B cell (primary cell): ENCODE measurements at places on chromosomes 12 and 14. TPM values are rescaled to one million over a fixed set of nuclear protein-coding genes. Genes with fewer than 3 reads are reported as not detected.
A peak's percentile ranks its signal among the peaks of the same experiment; 100 is the strongest.

DNA sequence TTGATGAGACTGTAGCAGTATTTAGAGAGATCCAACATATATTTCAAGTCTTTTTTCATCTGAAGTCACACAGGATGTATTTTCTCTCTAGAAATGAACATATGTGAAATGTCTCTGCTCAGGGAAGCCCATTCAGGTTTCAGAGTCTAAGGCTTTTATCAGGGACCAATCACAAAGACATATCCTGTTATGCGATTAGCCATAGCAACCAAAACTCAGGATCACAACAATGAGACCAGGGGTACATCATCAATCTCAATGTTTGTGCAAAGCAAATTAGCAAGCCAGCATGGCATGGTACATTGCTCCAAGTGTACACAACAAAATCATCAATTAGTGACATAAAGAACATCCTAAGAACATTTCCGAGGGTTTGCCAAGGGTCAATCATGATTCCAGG lies 99.2 kb upstream of the AMN1 start:
- H3K4me1 ChIP-seq, result peaks cover 23% of the 10 kb centered on the region
- H3K36me3 ChIP-seq, result no peaks in the 10 kb centered on the region
- no peak for DNase-seq

DNA sequence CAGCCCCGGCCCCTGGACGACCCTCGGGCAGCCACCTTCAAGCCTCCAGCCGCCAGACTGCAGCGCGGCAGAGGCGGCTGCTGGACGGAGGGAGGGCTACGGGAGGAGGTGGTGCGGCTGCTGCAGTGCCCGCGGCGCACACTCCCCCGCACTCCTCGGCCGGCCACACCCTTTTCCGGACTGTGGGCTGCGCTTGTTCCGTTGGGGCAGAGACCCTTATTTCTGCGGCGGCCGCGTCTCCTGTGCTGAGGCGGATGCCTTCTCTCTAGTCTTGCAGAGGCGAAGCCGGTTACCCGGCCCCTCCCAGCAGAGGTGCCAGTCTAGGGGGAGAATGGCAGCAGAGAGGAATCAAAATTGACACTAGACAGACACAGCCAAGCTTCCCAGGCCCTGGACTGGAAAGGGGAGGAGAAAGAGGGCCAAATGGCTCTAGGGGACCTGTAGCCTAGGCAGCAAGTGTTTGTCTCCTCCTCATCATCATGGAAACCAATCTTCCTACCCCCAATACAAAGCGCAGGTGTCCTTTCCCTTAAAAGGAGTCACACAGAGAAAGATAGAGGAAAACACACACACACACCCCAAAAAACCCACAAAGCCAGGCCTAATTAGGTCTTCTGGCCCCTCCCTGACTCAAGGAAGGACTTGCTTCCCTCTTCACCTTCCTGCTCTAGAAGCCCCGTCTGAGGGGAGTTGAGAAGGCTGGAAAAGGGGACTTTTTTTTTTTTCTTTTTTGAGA lies 1.3 kb downstream of the ESYT1 start:
- peaks cover 41% of the 10 kb centered on the region for H3K36me3 ChIP-seq
- H3K4me3 ChIP-seq, result peak overlapping the region; percentile 91
- DNase-seq, result peak; percentile 74
- no peaks in the 10 kb centered on the region for H3K27me3 ChIP-seq

- no peaks in the 10 kb centered on the region for H3K36me3 ChIP-seq
- H3K4me1 ChIP-seq, result peaks cover 6% of the 10 kb centered on the region
- peak; percentile 41 for DNase-seq
- H3K27me3 ChIP-seq, result no peaks in the 10 kb centered on the region
Measured at GRCh38 chr12:47964106-47964728, 821 bp downstream of the TMEM106C start.

DNA sequence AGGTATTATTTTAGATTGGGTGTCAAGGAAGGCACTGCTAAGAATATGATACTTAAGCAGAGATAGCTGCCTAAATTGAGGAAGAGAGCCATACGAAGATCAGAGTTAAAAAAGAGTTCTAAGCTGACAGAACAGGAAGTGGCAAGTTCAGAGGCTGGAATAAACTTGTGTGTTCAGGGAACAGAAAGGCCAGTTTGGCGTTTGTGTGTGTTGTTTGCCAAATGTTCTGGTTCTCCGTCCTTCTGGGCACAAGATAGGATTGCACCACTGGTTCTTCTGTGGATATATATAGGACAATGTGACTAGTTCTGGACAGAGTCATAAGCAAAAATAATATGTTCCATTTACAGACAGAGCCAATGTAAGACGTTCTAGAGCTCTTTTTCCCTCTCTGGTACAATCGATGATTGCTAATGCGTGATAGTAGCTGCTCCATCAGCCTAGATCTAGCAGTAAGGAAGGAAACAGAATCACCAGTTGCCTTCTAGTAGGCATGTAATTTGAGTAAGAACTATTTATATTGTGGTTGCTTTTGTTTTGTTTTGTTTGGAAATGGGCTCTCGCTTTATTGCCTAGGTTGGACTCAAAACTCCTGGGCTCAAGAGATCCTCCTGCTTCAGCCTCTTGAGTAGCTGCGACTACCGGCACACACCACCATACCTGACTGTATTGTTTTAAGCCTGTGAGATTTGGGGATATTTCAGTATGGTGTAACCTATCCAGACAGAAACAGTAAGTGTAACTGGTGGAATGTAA lies 7.4 kb downstream of the BBS10 start:
- no peak overlapping the region for H3K4me3 ChIP-seq
- no peaks in the 10 kb centered on the region for H3K27me3 ChIP-seq
- H3K27ac ChIP-seq, result no peak overlapping the region
- H3K4me1 ChIP-seq, result no peaks in the 10 kb centered on the region

DNA sequence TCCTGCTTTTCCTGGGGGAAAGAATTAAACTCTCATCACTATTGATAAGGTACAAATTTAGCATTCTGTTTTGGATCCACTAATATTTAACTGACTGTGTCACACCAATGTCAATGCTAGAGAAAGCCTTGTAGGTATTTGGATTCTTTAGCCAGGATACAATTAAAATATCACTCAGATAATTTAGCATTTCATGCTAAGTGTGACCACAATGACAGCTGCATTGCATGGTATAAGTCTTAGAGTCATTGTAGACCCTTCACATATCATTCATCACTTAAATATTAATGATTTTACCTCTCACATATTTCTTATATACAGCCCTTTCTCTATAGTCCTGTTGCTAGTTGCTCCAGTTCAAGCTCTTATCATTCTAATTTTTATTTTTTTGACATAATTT lies 85.3 kb upstream of the ATP2B1 start:
- DNase-seq, result no peak
- H3K36me3 ChIP-seq, result no peaks in the 10 kb centered on the region
- H3K4me1 ChIP-seq, result peaks cover 11% of the 10 kb centered on the region
- no peak overlapping the region for H3K27ac ChIP-seq
- H3K27me3 ChIP-seq, result no peaks in the 10 kb centered on the region

GRCh38 chr14:55151601-55152000 lies 22.5 kb downstream of the LGALS3 start:
- no peak overlapping the region for H3K4me3 ChIP-seq
- H3K27me3 ChIP-seq, result no peaks in the 10 kb centered on the region
- H3K27ac ChIP-seq, result no peak overlapping the region
- no peak for DNase-seq
- H3K4me1 ChIP-seq, result no peaks in the 10 kb centered on the region
- no peaks in the 10 kb centered on the region for H3K36me3 ChIP-seq

DNA sequence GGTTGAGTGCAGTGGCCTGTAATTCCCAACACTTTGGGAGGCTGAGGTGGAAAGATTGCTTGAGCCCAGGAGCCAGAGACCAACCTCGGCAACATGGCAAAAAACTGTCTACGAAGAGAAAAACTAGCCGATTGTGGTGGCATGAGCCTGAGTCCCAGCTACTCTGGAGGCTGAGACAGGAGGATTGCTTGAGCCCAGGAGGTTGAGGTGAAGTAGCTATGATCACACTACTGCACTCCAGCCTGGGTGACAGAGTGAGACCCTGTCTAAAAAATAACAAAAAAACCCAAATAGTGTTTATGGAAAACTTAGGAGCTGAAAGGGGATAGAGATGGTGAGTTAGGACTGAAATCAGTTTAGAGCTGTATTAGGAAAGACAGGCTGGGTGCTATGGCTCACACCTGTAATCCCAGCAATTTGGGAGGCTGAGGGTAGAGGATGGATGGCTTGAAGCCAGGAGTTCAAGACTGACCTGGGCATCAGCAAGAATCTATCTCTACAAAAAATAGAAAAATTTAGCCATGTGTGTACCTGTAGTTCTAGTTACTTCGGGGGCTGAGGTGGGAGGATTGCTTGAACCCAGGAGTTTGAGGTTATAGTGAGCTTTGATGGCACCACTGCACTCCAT lies 9.7 kb downstream of the PNN start:
- no peaks in the 10 kb centered on the region for H3K4me1 ChIP-seq
- H3K36me3 ChIP-seq, result peaks cover 56% of the 10 kb centered on the region
- H3K4me3 ChIP-seq, result no peak overlapping the region
- H3K27me3 ChIP-seq, result no peaks in the 10 kb centered on the region
- DNase-seq, result no peak

DNA sequence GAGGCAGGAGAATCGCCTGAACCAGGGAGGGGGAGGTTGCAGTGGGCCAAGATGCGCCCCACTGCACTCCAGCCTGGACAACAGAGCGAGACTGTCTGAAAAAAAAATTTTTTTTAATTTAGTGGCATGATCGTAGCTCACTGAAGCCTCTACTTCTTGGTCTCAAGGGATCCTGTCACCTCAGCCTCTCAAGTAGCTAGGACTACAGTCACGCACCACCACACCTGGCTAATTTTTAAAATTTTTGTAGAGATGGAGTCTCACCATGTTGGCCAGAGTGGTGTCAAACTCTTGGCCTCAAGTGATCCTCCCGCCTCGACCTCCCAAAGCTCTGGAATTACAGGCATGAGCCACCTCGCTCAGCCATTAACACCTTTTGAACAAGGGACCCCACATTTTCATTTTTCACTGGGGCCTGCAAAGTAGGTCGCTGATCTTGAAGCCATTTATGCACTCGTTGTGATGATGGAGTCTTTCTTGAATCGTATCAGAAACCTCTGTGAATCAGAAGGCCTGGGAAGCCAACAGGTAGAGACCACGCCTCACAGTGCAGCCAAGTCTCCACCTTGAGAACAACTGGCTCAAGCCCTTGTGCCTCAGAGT lies 5.9 kb downstream of the HCAR1 start:
- peaks cover 26% of the 10 kb centered on the region for H3K4me1 ChIP-seq
- no peaks in the 10 kb centered on the region for H3K36me3 ChIP-seq
- H3K4me3 ChIP-seq, result no peak overlapping the region
- H3K27ac ChIP-seq, result no peak overlapping the region

DNA sequence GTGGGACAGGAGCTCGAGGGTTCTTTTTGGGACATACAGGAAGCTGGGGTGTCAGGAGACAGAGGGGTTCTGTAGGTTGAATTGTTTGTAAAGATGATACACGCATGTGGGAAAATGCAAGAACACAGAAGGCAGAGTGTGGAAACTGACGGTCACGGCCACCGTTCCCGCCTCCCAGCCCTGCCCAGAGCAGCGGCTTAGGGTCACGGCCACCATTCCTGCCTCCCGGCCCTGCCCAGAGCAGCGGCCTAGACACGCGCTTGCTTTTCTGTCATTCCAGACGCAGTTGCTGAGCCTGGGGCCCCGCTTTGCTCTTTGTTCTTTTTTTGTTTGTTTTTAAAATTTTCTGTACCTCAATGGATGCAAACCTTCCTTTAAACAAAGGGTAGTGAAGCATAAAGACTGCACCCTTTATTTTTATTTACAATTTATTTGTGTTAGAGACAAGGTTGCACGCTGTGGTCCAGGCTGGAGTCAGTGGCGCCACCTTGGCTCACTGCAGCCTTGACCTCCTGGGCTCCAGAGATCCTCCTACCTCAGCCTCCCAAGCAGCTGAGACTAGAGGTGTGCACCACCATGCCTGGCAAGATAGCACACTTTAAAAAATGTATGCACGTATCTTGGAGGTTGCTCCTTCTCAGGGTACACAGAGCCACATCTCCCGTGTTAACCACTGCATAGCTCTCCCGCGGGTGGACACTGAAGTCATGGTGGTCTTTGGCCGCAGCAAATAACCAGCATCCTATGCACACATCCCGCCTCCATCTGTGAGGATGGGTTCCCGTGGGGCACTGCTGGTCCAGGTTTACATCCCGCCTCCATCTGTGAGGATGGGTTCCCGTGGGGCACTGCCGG lies 142.3 kb downstream of the ADGRD1 start:
- no peaks in the 10 kb centered on the region for H3K36me3 ChIP-seq
- no peak overlapping the region for H3K27ac ChIP-seq
- DNase-seq, result no peak
- H3K27me3 ChIP-seq, result no peaks in the 10 kb centered on the region

- no peaks in the 10 kb centered on the region for H3K36me3 ChIP-seq
- H3K4me3 ChIP-seq, result no peak overlapping the region
- no peaks in the 10 kb centered on the region for H3K27me3 ChIP-seq
- no peak overlapping the region for H3K27ac ChIP-seq
Measured at GRCh38 chr12:41067941-41068645, 120.0 kb upstream of the PDZRN4 start.

DNA sequence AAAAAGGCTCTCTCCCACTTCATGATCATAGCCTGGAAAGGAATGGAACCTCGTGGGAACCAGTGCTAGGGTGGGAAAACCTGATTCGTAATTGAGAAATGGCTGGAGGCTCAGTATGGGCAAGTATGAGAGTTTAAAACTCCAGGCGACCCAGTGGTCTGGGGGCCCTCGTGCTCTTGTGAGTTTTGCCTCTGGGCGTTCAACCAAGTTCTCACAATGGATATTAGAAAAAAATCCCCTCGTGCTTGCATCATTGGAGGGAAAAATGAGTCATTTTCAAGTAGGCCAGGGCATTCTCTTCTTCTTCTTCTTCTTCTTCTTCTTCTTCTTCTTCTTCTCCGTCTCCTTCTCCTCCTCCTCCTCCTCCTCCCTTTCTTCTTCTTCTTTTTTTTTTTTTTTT lies 39.0 kb downstream of the GPR68 start:
- H3K27me3 ChIP-seq, result no peaks in the 10 kb centered on the region
- peaks cover 1% of the 10 kb centered on the region for H3K36me3 ChIP-seq
- H3K27ac ChIP-seq, result no peak overlapping the region
- DNase-seq, result no peak
- no peaks in the 10 kb centered on the region for H3K4me1 ChIP-seq

- H3K27me3 ChIP-seq, result no peaks in the 10 kb centered on the region
- H3K27ac ChIP-seq, result no peak overlapping the region
- H3K4me3 ChIP-seq, result no peak overlapping the region
Measured at GRCh38 chr12:117042171-117042842, 56.9 kb downstream of the TESC start.

Gene KRT2
- not detected in 2 replicates for total RNA-seq

Gene IL31
- not detected in 2 replicates for total RNA-seq

Gene TGM1
- total RNA-seq, result 11.4 and 11.9 TPM in 2 replicates

Gene GPR132
- 54.5 and 63.2 TPM in 2 replicates for total RNA-seq

Gene CLEC12A
- total RNA-seq, result not detected in 2 replicates

Gene PTGER2
- 0.32 and 0.44 TPM in 2 replicates for total RNA-seq
